ENCODE measurements at places on chromosomes 1 and 21.

DNA sequence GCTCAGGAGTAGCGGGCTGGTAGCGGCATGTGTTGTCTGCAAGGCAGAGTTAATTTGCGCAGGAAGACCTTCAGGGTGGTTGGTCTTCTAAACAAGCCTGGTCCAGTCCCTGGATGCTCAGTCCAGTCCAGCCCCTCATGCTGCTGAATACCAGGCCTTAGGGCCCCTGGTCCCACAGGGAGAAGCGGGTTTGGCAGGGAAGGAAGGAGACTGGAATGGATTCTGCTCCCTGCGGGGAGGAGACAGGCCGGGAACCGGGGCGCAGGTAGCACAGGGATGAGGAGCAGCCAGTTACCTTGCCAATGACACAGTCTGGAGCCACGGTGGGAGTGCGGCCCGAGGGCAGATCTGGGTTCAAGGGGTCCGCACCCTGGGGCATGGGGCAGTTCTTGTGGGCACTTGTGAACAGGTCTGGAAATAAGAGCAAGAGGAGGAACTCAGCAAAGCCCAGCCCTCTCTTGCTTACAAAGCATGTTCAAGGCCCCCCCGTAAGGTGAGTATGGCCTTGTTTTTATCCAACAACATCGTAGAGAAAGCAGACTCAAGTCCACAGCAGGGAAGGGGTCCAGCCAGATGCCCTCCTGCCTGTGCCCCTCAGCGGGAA, 10.1 kb downstream of the FAM131C start:
- no peak for DNase-seq

DNA sequence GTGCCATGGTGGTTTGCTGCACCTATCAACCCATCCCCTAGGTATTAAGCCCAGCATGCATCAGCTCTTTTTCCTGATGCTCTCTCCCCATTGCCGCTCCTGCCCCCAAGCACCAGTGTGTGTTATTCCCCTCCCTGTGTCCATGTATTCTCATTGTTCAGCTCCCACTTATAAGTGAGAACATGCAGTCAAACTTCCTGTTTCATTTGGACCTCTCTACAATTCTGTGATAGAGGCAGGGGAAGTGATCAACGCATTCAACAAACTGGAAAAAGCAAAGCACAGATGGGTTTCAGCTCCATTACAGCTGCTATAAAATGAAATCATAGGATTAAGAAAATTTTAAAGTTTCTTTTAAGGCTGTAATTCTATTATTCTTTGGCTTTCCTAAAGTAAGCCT, 23.3 kb upstream of the CD55 start:
- DNase-seq, result no peak

GRCh38 chr1:110708974-110709440, 34.3 kb upstream of the KCNA3 start:
- DNase-seq, result no peak

DNA sequence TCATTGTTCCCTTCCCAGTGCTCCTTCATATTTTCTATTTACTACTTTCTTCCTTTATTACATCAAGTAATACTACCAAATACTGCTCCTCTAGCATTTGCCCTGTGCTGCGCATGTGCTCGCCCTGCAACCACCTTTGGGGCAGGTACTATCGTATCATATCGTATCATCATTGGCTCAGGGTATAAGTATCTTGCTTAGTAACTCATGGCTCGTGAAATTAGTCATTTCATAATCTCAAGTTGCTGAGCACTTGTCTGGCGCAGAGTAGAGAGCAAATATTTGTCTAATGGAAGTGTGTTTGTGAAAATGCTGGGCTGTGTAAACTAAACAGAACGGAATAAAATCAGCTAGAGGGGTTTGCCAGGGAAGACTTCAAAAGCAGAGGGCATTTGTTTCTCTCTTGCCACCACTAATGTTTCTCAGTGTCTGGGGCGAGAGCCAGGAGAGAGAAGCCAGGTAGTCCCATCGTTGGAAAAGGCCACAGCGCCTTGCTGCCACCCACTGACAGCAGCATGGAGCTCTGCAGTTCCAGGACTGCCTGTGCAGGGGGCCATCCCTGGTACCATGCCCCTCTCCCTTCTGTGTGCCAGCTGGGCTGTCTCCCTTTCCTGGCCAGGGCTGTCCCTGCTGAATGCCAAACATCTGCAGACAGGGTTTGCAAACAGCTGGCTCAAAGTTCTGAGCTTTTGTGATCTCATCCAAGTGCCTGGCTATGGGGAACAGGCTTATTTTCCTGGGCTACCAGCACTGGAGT, 20.0 kb upstream of the CPT2 start:
- no peak for DNase-seq
